ENCODE measurements at places on chromosomes 3 and 15.

DNA sequence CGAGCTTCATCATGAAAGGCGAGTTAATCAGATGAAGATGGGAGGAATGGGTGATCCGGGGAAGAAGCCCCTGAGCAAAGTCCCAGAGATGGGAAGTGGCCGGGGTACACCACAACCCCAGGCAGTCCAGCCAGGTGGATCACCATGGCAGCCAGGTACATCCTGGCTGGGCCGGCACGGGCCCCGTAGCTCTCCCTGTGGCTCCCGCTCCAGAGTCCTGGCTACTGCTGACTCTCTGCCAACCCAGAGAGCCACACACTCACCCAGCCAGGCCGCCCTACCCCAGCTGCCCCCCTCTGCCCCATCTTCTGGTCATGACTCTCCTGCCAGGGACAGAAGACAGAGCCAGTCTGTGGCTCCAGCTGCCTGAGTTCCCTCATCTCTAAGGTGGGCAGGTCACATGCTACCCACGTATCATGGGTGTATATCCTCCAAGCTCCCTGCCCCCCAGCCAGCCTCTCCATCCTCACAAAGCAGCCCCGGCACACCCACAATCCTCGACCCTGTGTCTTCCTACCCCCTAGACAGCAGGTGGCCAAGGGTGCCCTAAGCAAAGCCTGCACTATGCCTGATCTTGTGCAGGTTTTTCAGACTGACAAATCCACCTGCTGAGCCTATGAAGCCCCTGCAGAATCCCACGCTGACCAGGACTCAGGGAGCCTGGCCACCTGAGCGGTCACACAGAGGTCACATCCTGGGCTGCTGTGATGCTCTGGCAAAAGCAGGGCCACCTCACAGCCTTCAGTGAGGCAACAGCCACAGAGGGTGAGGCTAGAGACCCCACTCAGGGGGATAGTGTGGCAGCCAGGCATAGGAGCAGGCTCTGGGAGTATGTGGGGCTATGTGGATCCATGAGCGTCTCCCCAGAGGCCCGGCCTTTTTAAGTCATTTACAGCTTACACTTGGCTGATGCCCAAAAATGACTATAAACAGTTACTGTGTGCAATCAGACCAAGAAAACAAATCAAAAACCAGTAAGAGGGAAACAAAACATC lies 13.2 kb downstream of the XXYLT1 start:
- DNase-seq: peak; percentile 49

DNA sequence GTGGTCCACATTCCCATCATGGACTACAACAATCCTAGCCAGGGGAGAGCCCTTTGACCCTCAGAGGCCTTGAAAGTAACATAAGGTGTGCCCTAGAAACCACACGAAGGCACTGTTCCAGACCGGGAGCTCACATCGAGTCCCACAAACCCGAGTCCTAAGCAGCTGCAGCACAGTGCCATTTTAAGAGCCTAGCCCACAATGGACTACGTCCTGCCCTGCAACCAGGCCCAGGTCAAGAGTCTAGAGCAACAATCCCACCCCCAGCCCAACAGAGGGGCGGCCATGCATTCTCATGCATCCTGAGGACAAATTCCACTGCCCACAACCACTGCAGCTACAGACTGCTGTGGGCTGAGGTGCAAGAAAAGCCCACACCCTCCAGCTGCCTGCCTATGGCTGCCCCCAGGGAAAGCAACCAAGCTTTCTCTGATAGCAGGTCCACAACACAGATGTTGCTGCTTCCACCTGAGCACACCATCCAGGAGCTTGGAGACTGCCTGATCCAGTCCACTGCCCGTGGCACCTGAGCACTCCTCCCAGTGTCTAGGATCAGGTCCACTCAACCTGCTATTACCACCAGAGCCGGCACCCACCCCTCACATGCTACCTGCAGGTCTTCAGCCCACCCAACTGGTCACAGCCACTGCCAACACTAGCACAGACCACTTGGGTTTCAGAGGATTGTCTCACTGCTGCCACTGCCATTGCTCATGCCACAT lies 56.8 kb downstream of the IGSF11 start:
- no peak for DNase-seq

GRCh38 chr3:57383406-57383805 lies 90.9 kb upstream of the ASB14 start:
- no peak for DNase-seq

DNA sequence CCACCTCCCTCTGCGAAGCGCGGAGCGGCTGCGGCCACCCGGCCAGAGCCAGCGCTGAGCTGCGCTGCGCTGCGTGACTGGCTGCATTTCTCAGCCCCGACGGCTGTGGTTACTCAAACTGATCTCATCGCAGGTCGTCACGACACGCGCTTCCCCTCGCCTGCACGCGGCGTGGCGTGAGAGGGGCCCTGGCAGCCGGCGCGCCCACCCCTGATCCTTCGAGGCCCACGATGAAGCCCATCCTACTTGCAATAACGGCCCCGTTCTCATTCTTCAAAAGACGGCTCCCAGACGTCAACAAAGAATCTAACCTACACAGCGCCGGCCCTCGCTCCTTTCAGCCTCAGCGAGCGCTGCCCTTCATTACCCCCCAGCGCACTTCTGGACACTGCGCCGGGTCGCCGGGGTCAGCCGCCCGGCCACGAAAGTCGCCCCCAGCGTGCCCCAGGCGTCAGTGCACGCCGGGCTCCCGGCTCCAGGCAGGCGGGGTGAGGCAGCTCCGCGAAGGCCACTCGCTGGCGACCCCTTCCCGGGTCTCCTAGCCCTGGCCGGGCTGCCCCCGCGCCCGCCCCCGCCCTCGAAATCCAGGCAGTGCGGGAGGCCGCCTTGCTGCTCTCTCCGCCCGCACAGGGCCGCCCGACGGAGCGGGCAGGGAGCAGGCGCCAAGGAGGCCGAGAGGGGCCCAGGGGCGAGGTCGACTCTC lies 9.9 kb upstream of the LEKR1 start:
- no peak for DNase-seq

DNA sequence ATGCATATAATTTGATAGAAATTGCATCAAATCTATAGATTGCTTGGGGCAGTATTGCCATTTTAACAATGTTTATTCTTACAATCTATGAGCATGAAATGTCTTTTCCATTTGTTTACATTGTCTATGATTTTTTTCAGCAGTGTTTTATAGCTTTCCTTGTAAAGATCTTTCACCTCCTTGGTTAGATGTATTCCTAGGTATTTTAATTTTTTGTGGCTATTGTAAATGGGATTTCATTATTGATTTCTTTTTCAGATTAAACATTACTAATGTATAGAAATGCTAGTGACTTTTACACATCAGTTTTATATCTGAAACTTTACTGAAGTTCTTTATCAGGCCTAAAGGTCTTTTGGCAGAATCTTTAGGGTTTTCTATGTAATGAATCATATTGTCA lies 237.6 kb upstream of the STAC start:
- no peak for DNase-seq

GRCh38 chr3:81707996-81708395 lies 53.4 kb downstream of the GBE1 start:
- DNase-seq: no peak

GRCh38 chr3:177294221-177294620 lies 96.9 kb upstream of the TBL1XR1 start:
- DNase-seq: no peak

GRCh38 chr3:62968128-62968527 lies 92.9 kb upstream of the CADPS start:
- no peak for DNase-seq

DNA sequence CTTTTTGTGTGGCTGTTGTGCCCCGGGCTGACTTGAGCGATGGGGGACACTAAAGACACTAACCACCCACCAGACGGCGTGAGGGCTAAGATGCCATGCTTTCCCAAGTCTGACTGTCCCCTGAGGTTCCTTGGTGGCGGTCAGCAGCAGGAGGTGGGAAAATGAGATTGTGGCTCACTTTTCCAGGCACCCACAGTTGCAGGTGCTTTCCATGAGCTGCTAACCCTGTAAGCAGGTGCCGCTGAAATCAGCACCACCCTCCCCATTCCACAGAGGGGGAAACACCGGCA lies 17.7 kb downstream of the PRR23E start:
- no peak for DNase-seq

DNA sequence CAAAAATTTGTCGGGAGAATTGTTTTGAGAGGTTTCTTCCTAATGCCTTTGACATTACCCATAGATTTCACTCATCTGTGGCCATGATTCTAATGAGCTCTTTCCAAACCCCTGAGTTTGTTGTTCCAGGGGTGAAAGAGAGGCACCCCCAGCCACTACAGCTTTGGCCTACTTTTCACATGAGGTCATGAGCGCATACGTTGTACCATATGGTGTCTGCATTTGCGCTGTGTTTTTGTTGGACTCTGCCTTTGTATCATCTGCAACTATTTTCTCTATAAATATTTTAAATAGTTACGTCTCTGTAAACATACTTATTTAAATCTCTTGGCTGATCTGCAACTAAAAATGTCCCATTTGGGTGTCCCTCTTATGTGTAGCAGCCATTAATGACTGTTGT lies 107.9 kb downstream of the LRTM1 start:
- no peak for DNase-seq

GRCh38 chr3:22371036-22371435 lies 620.0 kb upstream of the ZNF385D start:
- DNase-seq: no peak

GRCh38 chr3:161082063-161082462 lies 23.1 kb downstream of the B3GALNT1 start:
- no peak for DNase-seq

- no peak for DNase-seq
Observed at GRCh38 chr15:54364961-54365360, 386.7 kb downstream of the UNC13C start.

DNA sequence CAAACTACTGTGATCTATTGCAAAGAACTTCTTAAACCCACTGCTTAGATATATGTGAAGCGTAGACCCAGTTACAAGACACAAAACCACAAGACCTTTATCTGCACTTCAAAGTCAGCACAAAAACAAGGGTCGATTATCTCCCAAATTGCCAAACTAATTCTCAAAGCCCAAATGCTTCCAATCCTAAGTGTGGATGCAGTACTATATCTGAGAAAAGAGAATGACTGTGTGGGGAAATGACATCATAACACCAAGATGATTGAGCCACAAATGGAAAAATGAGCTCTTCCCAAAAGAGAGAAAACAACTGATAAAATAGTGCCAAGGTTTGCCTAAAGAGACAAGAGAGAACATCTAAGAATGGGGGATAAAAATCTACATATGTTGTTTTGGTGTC lies 86.2 kb downstream of the MEIS2 start:
- no peak for DNase-seq

DNA sequence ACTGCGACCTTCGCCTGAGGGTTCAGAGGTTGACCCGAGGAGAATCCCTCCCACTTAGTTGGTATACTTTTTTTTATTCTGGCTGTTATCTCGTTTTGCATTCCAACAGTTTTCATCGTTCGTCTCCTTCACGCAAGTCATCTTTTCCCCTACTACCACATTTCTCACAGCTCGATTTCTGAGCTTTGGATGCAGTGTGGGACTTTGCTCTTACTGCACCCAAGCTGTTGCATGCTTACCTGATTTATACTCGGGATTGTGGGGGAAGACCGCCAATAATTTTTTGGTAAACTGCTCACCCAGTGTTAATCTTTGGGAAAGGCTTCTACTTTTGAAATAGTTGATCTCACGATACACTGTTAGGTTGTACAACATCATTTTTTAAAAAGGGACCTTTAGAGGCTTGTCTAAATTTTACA lies 702 bp downstream of the TBC1D23 start:
- DNase-seq: no peak

- no peak for DNase-seq
Observed at GRCh38 chr3:105353485-105354161, 13.1 kb upstream of the ALCAM start.

GRCh38 chr3:128498127-128498626 lies 5.2 kb upstream of the GATA2 start:
- DNase-seq: no peak

DNA sequence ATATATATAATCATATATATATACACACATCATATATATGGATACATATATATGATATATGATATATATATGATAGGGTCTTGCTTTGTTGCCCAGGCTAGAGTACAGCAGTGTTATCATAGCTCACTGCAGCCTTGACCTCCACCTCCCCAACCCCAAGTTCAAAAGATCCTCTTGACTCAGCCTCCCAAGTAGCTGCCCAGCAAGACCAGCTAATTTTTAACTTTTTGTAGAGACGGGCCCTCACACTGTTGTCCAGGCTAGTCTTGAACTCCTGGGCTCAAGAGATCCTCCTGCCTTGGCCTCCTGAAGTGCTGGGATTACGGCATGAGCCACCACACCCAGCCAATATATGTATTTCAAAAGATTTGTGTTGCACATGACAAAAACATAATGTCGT lies 83.0 kb downstream of the TBL1XR1 start:
- no peak for DNase-seq

- peak; percentile 19 for DNase-seq
Observed at GRCh38 chr3:127097072-127097405, 95.9 kb upstream of the PRR23E start.

GRCh38 chr3:156760333-156760732 lies 65.8 kb upstream of the LEKR1 start:
- no peak for DNase-seq

- no peak for DNase-seq
Observed at GRCh38 chr3:95514260-95514659, 1300.1 kb upstream of the EPHA6 start.

- no peak for DNase-seq
Observed at GRCh38 chr3:158789592-158789991, 12.3 kb upstream of the MFSD1 start.

DNA sequence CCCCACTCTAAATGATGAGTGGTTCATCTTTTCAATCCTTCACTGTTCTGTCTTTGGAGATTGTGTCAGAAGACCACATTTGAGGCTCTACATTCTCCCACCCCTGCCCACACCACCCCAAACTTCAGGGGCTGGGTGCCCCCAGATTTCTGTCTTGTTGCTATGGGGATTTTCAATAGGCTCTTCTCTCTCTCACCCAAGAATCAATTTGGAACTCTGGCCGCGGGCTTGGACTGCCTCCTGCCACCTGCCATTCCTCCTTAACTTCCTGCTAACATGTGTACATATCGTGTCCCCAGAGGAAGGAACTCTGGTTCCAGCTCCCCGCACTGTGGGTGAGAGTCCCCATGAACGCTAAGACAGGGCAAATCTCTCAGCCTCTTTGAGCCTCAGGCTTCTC lies 67.4 kb upstream of the LARS2 start:
- DNase-seq: no peak

- DNase-seq: no peak
Observed at GRCh38 chr3:46695962-46696894, 2.7 kb upstream of the ALS2CL start.
